ENCODE measurements at places on chromosomes 5 and 9.

DNA sequence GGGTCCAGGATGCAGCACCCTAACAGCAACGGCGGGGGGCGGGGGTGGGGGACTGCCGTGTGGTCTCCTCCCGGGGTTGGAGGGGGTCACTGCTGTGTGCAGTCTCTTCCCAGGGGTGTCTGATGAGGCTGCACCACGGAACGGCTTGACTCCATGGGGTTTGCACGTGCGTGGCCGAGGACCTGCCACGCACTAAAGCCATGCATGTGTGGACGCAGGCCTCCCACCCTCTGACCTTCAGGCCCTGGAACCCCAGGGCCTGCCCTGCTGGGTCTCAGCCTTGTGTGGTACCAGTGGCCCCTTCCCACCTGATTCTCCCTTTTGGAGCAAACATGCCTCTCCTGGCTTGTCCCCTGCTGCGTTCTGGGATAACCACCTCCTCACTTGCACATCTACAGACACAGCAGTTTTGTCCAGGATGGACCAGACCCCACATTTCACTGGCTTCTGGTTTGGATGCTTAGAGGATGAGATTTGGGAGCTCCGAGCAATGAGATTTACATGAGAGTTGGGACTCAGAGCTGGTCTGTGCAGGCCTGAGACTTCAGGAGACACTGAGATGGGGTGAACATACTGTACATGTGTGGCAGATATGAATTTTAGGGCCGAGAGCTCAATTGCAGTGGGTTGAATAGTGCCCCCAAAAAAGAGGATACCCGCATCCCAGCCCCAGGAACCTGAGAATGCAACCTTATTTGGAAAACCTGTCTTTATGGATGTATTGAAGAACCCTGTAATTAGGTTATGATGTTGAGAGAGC lies 45.8 kb downstream of the SLC12A7 start:
- DNase-seq: no peak

DNA sequence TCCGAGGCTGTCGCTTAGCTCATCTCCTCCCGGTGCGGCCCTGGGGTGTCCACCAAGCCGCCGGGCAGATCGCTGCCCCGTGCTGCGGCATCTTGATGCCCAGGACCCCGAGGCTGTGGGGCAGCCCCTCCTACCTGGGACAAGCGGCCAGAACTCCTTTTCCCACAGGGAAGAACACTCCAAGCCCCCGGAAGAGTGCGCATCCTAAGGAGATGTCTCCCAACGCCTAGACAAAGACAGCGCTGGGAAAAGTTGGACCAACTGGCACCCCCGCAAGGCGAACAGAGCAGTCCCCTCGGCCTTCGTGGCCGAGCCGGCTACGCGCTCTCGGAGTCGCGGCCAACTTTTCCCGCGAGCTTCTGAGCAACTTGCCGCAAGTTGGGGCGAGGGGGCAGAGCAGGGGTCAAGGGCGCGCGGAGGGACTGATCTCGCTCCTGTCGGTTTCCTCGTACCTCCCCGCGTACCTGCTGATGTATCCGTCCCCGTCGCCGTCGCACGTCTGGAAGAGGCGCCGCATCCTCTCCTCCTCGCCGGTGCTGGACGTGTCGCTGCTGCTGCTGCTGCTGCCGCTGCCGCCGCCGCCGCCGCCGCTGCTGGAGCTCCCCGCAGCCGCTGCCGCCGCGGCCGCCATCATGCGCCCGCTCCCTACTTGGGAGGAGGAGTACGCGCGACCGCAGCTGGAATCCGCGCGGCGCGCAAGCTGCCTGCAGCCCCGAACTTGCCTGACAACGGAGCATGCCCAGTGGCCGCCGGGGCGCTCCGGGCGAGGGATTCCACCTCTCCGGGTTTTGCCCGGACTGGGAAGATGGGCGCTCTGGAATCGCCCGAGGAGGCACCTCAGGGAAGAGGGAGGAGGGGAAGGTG lies at the start of gene MCC:
TSS of gene MCC (minus strand) at position 673 of the 864 bp plus-strand sequence.
- DNase-seq: no peak

DNA sequence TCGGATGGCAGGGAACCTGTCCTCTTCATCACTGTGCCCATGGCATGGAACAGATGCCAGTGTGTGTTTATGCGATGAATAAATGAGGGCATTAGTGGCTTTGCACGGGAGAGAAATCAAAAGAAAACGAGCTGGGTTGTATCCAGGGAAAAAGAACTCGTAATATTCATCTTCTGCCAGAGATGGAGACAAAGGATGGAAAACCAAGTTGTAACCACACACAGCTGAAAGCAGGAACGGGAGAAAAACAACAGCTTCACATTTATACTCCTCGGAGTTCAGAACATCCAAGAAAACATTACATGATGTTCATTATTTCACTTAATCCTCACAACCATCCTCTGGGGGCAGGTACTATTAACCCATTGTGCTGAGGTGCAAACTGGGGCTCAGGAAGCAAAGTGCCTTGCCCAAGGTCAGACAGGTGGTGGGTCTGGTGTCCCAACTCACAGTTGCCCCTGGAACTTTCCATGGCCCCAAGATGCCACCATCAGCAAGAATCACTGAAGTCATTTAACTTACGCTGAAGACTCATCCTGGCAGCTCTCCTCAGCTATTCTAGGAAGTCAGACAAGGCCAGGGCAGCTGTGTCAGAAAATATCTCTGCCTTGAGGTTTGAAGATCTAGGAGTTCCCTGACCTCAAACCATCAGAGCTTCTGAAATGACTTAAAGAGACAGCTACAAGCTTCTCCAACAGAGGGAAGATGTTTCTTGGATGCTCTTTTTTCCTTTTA lies 250.4 kb downstream of the NSG2 start:
- no peak for DNase-seq

GRCh38 chr5:75243100-75243499 lies 6.4 kb upstream of the ANKRD31 start:
- DNase-seq: no peak

- peak; percentile 7 for DNase-seq
Observed at GRCh38 chr5:34522599-34523386, 133.3 kb upstream of the RAI14 start.

DNA sequence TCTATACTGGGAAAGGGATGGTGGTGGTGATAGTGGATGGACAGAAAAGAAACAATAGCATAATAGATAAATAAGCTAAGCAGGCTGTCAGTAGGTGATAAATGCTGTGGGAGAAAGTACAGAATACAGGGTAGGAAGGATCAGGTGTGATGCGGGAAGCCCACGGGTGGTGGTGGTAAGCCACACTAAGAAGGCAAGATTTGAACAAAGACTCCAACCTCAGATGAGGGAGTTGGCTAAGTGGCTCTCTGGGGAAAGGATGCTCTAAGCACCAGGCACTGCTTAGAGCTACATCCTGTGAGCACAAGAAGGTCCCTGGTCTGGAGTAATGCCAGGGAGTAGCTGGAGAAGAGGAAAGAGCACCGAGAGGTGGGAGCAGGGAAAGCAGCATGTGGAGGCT lies 151.6 kb upstream of the KLF9 start:
- no peak for DNase-seq

GRCh38 chr5:10528056-10528816 lies 35.6 kb upstream of the ANKRD33B start:
- DNase-seq: no peak

DNA sequence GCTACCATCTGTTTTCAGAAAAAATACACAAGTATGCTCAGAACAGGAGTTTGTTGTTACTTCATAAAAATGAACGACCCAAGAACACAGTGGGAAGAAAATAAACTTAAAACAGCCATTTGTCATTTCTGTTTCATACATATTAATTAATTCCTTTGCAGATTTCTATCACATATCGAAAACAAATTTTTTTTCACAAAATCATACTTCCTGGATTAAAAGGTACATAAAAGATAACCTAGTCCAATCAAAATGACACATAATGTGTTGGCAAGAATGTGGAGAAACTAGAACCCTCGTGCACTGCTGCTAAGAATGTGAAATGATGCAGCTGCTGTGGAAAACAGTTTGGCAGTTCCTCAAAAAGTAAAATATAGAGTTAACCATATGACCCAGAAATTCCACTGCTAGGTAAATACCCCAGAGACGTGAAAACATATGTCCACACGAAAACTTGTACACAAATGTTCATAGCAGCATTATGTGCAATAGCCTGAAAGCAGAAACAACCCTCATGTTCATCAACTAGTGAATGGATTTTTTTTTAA lies 46.0 kb downstream of the MYO10 start:
- no peak for DNase-seq

GRCh38 chr9:116380496-116380995 lies 227.0 kb downstream of the PAPPA start:
- DNase-seq: no peak

DNA sequence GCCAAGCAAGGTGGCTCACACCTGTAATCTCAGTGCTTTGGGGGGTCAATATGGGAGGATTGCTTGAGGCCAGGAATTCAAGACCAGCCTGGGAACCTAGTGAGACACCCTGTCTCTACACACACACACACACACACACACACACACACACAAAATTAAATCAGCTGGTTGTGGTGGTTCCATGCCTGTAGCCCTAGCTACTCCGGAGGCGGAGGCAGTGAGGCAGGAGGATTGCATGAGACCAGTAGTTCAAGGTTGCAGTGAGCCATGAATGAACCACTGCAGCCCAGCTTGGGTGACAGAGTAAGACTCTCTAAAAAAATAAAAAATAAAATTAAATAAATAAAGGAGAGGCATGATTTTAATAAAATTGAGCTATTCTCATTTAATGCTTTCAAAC lies 13.1 kb downstream of the CEMIP2 start:
- no peak for DNase-seq

- no peak for DNase-seq
Observed at GRCh38 chr9:108468364-108468763, 387.4 kb downstream of the ACTL7B start.

DNA sequence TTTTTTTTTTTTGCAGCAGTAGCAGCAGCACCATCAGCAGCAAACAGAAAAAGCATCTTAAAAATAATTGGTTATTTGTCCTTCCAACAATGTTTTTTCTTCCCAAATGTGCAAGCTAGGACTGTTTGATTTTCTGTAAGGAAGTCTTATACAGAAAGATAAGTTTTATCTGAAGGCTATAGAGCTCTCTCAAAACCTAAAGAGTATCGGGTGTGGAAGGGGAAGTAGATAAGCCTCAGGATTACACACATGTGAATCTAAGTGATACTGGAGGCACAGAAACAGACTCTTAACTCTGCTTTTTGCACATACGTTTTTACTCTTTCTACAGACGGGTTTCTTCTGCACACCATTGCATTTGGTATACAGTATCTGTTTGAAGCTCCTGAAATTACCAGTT lies 184.4 kb upstream of the FTMT start:
- no peak for DNase-seq

DNA sequence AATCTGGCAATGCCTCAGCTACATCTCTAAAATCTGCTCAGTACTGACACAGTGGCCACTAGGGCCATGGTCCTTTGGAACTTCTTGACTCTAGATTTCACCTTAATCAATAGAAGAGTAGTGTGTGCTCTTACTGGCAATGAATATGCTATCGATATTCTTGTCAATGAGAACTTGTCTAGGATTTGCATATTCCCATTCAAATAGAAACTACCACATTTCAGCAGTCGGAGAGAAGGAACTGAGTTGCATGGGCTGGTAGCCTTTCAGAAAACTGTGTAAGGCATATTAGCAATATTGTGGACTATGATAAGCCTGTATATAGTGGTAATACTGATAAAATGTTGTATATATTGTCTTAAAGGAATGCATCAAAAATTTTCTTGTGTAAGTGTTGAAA lies 45.3 kb upstream of the NAA35 start:
- DNase-seq: no peak

- DNase-seq: no peak
Observed at GRCh38 chr9:137722481-137722880, 103.7 kb downstream of the EHMT1 start.

- no peak for DNase-seq
Observed at GRCh38 chr5:65061250-65061973, 292.7 kb downstream of the CWC27 start.

DNA sequence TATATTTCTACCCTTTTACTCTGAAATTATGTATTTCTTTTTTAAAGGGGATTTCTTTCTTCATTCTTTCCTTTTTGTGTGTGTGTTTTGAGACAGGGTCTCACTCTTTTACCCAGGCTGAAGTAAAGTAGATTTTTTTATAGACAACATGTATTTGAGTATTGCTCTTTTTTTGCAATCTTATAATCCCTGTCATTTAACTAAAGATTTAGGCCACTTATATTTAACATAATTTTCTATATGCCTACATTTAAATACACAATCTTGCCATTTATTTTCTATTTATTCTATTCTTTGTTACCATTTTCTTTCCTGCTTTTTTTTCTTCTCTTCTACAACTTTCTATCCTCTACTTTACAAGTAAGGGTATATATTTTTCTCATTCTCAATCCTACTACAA lies 416.0 kb upstream of the IRX2 start:
- DNase-seq: no peak

Data from activated T-helper 1 cell treated with Interleukin-2 at 50 U/mL for 16 hours (primary cell).